Skeletal muscle cell (primary cell): ENCODE measurements at places on chromosomes 6 and 20.

DNA sequence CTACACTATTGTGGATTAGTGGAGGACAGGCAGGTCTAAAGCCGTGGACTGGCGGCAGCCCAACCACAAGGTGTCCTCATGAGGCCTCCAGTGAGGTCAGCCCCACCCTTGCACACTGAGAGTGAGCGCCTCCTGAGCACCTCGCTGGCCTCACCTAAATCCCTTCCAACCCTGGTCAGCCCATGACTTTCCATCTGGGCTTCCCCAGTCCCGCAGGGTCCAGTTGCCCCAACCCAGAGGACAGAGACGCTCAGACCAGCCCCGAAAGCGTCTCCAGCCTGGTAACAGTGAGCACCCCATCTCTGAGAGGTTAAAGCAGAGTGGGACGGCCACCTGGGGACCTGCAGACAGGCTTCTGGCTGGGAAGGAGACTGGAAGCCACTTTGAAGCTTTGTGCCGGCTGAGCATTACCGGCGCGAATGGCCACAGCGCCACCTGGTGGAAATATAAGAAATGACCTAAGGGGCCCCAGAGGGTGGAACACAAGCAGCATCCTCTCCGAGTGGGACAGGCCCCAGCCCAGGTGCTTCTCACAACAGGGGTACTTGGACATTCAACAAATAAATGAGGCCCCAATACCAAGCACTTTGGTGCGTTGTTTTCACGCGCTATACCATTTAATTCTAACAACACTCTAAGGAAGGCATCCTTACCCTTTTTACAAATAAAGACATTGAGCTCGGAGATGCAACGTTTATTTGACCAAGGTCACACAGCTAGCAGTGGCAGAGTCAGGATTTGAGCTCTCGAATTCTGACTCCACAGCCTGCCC, 65.7 kb upstream of the TOP1 start:
- no peak for DNase-seq

GRCh38 chr6:167268683-167269280, 22.3 kb upstream of the UNC93A start:
- DNase-seq, result no peak

DNA sequence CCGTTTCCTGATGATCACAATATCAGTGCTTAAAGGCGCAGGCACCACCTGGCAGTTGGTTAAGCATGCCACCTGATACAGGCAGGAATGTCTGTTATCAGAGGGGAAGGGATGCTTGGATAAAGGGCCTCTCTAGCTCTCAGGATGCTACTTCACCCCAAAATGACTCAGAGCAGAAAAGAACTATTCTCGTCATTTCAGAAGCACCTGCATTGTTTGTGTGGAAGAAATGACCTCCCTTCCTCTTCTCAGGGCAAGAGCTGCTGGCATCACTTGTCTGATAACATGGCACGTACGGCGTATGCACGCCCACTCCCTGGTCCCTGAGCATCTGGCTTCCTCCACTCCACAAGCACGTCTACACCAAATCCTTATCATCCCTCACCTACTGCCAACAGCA, 47.3 kb downstream of the ATP9A start:
- DNase-seq, result no peak

- no peak for DNase-seq
These were observed 103.7 kb upstream of the SOX4 start for GRCh38 chr6:21489826-21490225.

- no peak for DNase-seq
These were observed 182.0 kb upstream of the AGPAT4 start for GRCh38 chr6:161455848-161456247.
